ENCODE measurements at places on chromosomes 6 and 20. TPM values are rescaled to one million over a fixed set of nuclear protein-coding genes. Genes with fewer than 3 reads are reported as not detected.

DNA sequence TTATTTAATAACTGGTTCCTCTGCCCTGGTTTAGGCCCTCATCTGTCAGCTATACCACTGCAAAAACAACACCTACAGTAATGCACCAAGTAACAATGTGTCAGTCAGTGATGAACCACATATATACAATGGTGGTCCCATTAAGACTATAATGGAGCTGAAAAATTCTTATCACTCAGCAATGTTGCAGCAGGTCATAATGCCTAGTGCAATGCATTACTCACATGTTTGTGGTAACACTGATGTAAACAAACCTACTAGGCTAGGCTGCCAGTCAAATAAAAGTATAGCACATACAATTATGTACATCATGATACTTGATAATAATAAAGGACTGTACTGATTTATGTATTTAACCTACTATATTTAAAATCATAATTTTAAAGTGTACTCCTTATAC is 31.3 kb downstream of the RARS2 start:
- H3K27ac ChIP-seq, result no peak overlapping the region
- H3K27me3 ChIP-seq, result no peaks in the 10 kb centered on the region
- peaks cover 2% of the 10 kb centered on the region for H3K4me1 ChIP-seq
- H3K4me3 ChIP-seq, result no peak overlapping the region
- DNase-seq, result no peak

DNA sequence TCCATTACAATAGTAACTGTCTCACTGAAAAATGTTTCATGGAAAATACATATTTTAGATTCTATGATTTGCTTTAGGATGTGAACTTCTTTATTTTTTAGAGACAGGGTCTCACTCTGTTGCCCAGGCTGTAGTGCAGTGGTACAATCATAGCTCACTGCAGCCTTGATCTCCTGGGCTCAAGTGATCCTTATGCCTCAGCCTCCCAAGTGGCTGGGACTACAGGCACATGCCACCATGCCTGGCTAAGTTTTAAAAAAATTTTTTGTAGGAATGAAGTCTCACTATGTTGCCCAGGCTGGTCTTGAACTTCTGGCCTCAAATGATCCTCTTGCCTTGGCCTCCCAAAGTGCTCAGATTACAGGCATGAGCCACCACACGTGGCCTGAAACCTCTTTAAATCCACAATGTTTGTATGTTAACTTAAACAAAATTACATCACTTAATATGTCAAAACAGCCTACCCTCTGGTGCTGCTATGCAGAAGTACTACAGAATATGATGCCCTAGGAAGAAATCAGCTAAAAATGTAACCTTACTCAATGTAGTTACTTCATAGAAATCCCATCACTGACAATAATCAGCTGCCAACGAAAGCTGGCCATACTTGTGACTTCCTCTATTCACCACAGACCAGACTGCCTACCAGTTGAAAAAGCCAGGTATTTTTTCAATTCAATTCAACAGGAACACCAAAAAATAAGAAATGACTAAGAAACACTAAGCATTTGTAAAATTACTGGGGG is 17.6 kb downstream of the EEF1A1 start:
- DNase-seq, result no peak
- no peaks in the 10 kb centered on the region for H3K27me3 ChIP-seq
- H3K36me3 ChIP-seq, result peaks cover 24% of the 10 kb centered on the region
- peak overlapping the region; percentile 69 for H3K27ac ChIP-seq

DNA sequence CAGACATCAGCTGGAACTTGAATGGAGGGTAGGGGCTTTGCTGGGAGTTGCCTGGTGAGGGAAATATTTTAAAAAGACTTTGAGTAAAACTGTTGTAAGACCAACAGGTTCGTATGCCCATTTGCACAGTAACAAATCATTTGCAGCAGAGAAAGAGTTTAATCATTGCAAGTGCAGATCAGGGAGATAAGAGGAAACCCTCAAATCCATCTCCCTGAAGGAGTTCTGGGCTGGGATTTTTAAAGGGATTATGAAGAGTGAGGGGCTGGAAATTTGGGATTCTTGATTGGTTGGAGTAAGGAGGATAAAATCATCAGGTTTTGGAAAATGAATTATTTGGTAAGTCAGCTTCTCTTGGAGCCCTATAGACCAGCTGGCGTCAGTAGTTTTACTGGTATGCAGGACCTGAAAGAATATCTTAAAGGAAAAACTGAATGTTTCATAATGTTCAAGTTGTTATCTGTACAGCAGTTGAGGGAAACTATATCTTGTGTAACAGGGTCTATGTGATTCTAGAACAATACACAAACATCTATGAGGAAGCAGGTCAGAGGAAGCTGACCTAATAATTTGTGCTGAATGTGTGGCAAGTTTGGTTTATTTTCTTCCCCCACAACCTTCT is 295.5 kb downstream of the PLCB1 start:
- no peak overlapping the region for H3K4me3 ChIP-seq
- H3K4me1 ChIP-seq, result no peaks in the 10 kb centered on the region
- H3K27me3 ChIP-seq, result no peaks in the 10 kb centered on the region
- no peak overlapping the region for H3K27ac ChIP-seq

DNA sequence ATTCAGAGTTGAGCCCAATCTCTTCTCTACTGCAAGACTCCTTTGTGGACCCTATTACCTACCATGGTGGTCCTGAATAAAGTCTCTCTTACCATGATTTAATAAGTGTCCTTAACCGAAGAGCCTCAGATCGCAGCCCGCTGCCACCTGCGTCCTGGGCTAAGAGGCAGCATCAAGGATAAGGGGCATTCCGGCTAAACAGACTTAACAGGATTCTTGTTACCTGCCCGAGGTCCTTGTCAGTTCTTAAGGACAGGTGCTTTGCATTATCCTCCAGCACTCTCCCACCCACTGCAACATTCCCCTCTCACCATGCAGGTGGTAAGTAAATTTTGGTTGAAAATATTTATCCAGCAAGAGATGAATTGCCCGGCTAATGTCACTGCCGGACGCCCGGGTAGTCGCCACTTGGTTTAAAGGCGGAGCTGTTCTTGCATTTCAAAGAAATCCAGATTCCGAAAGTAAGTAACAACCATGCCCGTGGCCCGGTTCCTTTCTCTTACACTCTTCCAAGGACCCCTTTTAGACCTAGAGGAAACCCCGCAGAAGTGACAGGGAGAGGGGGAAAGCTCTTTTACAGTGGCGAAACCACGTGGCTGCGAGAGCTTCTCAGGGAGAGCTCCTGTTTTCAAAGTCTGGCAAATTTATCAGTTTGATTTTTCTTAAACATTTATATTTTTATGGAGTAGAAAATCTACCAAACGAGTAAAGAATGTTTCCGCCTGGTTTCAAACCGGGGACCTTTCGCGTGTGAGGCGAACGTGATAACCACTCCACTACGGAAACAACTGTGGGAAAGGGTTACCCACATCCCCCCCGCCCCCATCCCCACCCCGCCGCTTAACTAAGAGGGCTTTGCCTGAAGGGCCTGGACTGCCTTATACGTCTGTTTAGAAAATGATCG is 41.9 kb upstream of the PRSS16 start:
- peak; percentile 33 for DNase-seq
- peak overlapping the region; percentile 62 for H3K4me3 ChIP-seq
- peaks cover 3% of the 10 kb centered on the region for H3K36me3 ChIP-seq
- H3K27ac ChIP-seq, result peak overlapping the region; percentile 39
- peaks cover 18% of the 10 kb centered on the region for H3K4me1 ChIP-seq
- H3K27me3 ChIP-seq, result peaks cover 79% of the 10 kb centered on the region

GRCh38 chr20:1934156-1934555 is 38.9 kb downstream of the SIRPA start:
- H3K27me3 ChIP-seq, result peaks cover 29% of the 10 kb centered on the region
- no peak overlapping the region for H3K27ac ChIP-seq
- no peaks in the 10 kb centered on the region for H3K4me1 ChIP-seq
- no peaks in the 10 kb centered on the region for H3K36me3 ChIP-seq
- H3K4me3 ChIP-seq, result no peak overlapping the region

GRCh38 chr20:45866454-45866853 is 9.0 kb downstream of the ZSWIM3 start:
- no peak for DNase-seq
- H3K36me3 ChIP-seq, result peaks cover 2% of the 10 kb centered on the region
- no peaks in the 10 kb centered on the region for H3K27me3 ChIP-seq
- H3K4me3 ChIP-seq, result no peak overlapping the region

Gene KIAA1755
- total RNA-seq, result not detected

Gene C20orf204
- 2.5 TPM for total RNA-seq

Gene DYNLT1
- total RNA-seq, result 74.2 TPM

All from activated naive CD8-positive, alpha-beta T cell treated with anti-CD3 and anti-CD28 coated beads for 36 hours (primary cell).